ENCODE measurements at places on chromosomes 12 and 14.
A peak's percentile ranks its signal among the peaks of the same experiment; 100 is the strongest.

- peak; percentile 9 for DNase-seq
Measured at GRCh38 chr12:68521848-68522502, 88.7 kb upstream of the RAP1B start.

DNA sequence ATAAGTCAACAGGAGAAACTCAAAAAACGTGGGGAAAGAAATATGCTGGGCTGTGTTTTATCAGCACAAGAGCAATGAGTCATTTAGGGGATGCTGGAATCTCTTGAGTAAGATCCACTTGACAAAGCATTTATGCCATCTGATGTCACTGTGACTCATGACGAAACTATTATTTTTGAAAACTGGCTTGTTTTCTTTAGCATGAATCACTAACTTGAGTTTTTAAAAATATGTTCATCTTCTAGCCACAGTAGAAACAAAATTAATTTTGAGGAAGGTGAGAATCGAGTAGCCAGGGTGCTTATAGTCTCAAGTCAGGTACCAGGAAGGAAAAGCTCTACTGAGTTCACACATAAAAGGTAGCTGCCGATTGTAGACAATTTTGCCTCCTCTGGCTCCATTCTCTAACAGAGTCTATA lies 456.2 kb upstream of the MGAT4C start:
- peak; percentile 97 for DNase-seq

- DNase-seq = no peak
Measured at GRCh38 chr12:57460841-57461275, 1.3 kb downstream of the GLI1 start.

DNA sequence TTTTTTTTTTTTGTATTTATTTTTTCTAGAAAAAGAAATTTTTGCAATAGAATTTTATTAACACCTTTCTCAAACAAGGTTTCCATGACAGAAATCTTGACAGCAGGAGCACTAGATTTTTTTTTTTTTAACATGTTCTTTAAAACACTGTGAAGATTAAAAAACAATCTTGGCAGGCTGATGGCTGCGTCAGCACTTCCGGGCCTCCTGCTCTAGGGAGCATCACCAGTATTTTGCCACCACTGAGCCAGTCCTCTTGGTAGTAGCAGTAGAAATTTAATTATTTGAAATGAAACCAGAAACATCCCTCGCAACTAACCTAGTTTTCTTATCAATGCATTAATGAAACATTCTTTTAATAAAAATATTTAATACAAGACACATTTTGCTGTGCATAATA lies 99.6 kb downstream of the APAF1 start:
- no peak for DNase-seq

DNA sequence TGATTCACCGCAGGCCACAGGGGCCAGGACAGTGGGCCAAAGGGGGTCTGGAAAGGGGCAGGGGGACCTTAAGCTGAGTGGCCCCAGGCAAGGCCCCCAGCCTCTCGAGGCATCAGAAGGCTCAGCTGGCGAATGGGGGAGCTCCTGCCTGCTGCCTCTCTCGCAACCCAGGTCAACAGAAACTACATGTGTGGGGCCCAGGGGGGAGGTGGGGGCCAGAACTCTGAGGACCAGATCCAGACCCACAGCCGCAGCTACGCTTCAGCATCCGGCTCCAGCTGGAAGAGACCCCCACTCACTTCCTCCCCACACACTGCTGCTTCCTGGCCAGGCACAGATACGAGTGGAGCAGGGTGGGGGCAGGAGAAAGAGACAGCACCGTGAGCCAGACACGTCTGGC lies 46.5 kb downstream of the NCOR2 start:
- DNase-seq = no peak

DNA sequence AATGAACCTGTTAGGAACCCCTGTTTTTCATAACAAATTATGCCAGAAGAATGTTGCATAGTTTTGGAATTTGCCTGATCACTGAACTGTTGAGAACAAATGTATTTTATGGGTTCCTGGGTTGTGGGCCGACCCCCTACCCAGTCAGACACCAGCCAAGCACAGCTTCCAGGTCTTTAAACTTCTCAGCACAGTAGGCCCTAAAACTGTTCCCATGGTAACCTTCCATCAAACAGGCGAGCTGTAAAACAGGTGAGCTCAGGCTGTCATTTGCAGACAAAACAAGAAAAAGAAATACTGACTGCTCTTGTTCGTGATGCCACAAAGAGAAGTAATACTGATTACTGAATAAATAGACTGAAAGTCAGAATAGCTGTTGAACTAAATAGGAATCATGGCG lies 147.0 kb downstream of the PTPRO start:
- DNase-seq = no peak

DNA sequence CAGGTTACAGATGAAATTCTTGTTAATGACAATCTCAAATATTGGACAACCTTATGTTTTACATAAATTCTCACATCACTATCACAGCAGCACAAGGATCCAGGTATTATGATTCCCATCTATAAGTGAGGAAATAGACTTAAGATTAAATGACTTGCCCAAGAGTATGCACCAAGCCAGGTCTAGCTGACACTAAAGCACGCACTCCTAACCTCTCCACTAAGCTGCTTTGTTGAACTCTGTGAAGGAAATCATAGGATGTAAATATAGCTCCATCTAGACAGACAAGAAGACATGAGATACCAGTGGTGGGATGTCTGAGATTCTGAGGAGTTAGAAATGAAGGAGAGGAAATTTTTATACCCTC lies 87.9 kb downstream of the PHLDA1 start:
- no peak for DNase-seq

GRCh38 chr14:55272387-55272786 lies 1.2 kb downstream of the FBXO34 start:
- DNase-seq = no peak
